ENCODE measurements at places on chromosomes 3 and 15.

GRCh38 chr15:65245096-65245856 is 34.0 kb upstream of the CILP start:
- DNase-seq: no peak

GRCh38 chr3:12961007-12961696 is 112.1 kb downstream of the IQSEC1 start:
- DNase-seq: no peak

- DNase-seq: no peak
Observed at GRCh38 chr3:127740136-127740915, 67.6 kb downstream of the ABTB1 start.

DNA sequence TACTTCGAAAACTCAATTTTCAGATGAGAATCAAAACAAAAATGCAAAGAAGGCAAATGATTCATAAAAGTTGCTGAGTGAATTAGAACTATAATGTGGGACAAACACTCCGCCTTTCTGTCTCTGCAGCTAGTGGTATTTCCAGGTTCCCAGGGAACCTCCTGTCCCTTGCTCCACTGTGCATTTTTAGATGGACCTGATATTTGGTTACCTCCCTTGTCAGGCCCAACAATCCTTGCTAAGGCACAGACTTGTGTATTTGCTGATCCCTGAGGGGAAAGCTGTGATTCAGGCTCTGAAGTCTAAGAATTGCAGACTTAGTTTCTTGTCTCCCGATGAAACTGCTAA is 162.7 kb downstream of the LPP start:
- DNase-seq: no peak

DNA sequence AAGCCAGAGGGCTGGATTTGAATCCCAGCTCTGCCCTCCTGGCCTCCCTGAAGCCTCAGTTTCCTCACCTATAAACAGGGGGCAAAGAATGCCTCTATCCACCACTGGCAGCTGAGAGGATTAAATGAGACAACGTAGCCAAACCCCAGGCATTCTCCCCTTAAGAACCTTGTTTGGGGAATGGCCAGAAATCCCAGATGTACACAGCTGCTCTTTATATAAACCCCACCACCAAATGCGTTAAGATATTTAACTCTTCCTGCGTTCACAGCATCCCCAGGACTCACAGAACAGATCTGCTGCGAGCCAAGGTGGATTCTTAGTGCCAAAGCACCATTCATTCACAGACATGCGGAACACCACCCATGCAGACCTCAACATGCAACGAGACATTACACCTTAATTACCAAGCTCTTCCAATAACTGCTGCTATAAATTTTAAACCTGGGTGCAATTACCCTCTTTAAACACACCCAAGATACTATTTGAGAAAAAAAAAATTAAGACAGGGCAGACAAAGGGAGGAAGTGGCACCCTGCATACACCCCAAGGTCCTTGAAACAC is 5.2 kb downstream of the TLE3 start:
- no peak for DNase-seq

DNA sequence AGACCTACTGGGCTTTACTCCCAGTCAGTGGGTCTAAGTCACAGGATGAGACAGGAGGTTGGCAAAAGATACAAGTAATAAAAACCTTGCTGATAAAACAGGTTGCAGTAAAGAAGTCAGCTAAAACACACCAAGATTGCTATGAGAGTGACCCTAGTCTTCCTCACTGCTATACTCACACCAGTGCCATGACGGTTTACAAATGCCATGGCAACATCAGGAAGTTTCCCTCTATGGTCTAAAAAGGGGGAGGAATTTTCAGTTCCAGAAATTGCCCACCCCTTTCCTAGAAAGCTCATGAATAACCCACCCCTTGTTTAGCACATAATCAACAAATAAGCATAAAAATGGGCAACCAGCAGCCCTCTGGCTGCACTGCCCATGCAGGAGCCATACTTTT is 966.7 kb upstream of the ROBO1 start:
- DNase-seq: no peak

DNA sequence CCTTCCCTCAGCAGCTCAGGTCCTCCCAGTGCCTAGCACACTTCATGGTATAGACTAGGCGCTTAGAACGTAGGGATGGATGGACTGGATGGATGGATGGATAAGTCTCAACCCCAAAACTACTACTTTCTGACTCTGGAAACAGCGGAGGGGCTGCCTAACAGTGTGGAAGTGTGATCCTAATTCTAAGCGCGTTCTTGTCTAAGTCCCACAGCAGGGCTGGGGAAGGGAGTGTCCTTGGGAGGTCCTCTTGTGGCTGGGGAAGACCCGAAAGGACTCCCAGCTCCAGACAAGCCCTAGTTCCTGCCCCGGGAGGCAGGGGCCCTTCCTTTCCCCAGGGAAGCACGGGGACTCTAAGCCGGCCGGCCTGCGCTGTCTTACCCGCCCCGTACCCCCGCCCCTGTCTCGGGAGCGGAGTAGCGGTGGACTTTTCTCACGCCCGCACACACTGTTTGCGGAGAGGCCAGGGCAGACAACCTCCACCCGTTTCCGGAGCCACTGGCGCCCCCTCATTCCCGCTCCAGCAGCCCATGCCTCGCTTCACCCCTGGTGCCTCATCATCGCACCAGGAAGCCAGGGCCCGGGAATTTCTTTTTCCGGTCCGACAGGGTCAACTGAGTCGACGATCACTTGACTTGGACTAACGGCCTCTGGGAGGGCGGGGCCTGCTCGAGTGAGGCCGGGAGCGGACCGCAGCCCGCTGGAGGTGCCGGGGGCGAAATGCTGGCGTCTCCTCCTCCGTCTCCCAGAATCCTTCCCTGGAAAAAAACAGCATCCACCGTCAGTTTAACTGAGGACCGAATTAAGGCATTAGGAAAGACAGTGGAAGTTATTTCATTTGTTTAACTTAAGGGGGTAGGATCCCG is 133.3 kb downstream of the TBC1D2B start:
- peak; percentile 37 for DNase-seq

DNA sequence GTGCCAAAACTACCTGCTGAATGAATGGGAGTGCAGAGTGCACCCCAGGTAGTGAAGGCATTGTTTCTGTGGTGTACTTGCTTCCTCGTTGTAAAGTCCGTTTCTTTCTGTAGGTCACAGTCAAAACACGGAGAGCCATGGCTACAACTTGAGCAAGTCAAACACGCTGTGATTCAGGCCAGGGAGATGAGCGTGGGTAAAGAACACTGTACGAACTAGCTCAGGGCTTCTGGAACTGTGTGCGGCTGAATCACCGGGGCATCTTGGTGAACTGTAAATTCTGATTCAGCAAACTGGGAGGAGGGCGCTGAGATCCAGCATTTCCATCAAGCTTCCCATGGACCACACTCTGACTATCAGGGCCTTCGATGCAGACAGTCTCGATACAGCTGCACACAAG is 5.0 kb upstream of the TNK2 start:
- DNase-seq: no peak

DNA sequence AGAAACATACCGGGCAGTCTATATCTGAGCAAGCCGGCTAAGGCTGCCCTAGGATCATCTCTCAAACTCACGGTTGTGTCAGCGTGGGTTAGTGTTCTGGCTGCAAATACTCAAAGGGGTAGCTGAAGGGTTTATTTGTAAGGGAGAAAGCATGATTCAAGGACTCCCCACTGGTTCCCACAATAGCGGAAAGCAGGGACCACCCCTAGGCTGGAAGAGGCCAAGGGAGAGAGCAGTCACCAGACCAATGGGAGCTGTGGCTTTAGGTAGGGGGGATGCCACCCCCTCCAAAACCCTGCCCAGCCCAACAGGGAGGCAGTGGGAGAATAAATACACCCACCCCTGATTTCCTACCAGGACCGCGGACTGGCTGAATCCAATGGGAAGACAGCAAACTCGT is 7.3 kb upstream of the LMCD1 start:
- DNase-seq: no peak

- no peak for DNase-seq
Observed at GRCh38 chr3:183339461-183340086, 86.5 kb downstream of the B3GNT5 start.

DNA sequence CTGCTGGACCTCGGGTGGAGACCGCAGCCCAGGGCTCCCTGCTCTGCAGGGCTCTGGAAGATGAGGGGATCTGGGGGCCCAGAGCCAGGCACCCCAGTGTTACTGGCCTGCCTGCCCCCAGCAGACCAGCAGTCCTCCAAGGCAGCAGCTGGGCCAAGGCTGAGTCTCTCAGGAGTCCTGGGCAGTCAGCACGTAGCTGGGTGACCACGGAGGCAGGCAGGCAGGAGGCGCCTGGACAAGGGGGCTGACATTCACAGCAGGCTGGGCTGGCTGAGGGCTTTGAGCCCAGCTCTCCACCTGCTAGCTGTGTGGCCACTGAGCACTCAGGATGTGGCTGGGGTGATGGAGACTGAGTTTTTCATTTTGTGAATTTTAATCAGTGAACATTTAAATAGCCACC is 67.9 kb downstream of the IQSEC1 start:
- no peak for DNase-seq

GRCh38 chr3:97687734-97688133 is 76.8 kb upstream of the ARL6 start:
- no peak for DNase-seq

DNA sequence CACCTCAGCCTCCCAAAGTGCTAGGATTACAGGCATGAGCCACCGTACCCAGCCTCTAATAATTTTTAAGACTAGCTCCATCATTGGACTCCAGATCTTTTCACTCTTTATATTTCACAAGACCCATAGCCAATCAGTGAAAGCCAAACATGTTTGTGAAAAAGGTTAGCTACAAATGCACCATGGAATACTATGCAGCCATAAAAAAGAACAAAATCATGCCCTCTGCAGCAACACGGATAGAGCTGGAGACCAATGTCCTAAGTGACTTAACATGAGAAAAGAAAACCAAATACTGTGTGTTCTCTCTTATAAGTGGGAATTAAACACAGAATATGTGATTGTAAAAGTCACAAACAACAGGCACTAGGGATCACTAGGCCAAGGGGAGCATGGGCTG is 3.2 kb downstream of the SCAPER start:
- DNase-seq: no peak

GRCh38 chr15:29078541-29078940 is 191.1 kb downstream of the NSMCE3 start:
- no peak for DNase-seq

- DNase-seq: no peak
Observed at GRCh38 chr3:179473565-179473964, 22.3 kb upstream of the GNB4 start.

- no peak for DNase-seq
Observed at GRCh38 chr3:23075496-23075895, 127.6 kb upstream of the UBE2E2 start.

- no peak for DNase-seq
Observed at GRCh38 chr15:52348056-52348745, 52.6 kb upstream of the MYO5C start.

DNA sequence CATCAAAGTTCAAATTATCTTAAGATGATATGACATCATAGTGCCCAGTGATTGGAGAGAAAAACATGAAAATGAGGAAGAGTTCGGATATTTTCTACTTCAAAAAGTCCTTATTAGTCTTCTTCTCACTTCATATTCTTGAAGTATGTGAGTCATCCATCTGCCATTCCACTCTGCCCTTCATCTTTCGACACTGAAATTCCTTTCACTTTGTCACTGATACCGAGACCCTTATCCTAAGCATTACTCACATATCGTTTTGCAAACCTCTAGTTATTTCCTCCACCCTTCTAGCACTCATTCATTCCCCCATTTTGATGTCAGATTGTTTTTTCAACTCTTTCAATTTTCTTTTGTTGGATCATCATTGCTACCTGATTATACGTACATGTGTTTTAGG is 4.0 kb downstream of the OR5H14 start:
- no peak for DNase-seq

- no peak for DNase-seq
Observed at GRCh38 chr3:115494826-115495225, 128.5 kb upstream of the GAP43 start.

DNA sequence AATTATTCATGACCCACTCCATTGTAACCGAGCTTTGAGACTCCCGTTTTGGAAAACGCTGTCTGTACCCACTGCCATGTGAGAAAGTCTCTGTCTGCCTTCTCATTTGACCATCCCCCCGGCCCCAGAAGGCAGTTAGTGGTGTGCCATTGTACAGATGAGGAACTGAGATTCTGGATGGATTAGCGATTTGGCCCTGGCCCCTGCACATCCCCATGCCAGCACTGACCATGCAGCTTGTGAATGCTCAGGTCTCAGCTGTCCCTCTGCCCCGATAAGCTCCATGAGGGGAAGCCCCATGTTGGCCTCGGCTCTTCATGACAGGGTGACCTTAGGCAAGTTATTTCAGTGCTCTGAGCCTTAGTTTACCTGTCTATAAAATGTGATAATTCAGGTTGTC is 153.0 kb upstream of the SMAD3 start:
- no peak for DNase-seq

DNA sequence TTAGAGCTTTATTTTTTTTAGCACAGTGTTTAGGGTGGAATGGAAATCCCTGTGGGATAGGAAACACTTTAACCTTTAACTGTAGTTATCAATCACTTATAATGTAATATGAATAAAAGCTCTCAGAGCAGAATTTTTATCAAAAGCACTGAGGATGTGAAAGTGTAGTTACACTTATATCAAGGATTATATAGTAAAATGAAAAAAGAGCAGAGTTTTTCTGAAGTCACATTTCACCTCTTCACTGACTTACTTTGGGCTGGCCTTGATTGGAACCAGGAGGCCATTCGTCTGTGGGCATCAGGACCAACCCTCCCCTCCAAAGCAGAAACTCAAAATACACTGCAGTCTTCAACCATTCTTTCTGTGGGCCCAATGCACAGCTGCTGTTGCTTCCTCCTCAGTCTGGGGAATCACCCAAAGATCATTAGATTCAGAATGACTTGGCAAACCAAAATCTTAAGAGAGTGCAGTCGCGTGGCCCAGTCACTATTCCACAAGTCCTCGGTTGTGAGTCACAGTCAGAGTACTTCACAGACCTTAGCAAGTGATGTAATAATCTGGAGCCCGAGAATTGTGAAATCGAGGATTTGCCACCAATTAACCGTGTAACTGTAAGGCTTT is 132.6 kb upstream of the COL8A1 start:
- peak; percentile 94 for DNase-seq

DNA sequence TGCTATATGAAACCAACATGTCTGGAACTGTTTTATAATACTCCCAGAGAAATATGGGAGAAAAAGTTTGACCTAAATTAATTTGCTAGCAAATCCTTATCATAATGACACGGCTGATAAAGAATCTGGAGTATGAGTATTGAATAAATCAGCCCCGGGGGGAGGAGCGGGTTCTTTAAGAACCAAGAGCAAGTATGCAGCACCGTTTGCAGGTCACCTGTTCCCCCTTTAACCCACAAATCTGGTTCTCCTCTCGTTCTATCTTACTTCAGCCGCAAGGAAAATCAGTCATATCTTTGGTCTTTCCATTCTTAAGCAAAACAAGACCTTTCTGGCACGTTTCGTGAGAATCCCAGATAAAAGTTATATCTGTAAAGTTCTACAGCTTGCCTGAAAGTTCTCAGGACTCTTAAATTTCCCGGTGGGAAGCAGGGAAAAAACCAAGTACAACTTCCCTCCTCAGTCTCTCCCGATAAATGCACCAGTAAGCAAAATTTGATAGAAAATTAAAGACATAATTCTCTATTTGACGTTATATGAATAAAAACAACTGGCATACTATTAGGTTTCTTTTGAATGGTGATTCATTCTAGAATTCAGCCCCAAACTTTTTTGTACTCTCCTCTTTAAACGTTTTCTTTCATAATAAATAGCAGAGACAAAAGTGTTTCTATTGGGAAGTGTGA is 348.6 kb downstream of the ZBBX start:
- no peak for DNase-seq

Data from GM04503 (cell line).